ENCODE measurements at places on chromosomes 4 and X.

DNA sequence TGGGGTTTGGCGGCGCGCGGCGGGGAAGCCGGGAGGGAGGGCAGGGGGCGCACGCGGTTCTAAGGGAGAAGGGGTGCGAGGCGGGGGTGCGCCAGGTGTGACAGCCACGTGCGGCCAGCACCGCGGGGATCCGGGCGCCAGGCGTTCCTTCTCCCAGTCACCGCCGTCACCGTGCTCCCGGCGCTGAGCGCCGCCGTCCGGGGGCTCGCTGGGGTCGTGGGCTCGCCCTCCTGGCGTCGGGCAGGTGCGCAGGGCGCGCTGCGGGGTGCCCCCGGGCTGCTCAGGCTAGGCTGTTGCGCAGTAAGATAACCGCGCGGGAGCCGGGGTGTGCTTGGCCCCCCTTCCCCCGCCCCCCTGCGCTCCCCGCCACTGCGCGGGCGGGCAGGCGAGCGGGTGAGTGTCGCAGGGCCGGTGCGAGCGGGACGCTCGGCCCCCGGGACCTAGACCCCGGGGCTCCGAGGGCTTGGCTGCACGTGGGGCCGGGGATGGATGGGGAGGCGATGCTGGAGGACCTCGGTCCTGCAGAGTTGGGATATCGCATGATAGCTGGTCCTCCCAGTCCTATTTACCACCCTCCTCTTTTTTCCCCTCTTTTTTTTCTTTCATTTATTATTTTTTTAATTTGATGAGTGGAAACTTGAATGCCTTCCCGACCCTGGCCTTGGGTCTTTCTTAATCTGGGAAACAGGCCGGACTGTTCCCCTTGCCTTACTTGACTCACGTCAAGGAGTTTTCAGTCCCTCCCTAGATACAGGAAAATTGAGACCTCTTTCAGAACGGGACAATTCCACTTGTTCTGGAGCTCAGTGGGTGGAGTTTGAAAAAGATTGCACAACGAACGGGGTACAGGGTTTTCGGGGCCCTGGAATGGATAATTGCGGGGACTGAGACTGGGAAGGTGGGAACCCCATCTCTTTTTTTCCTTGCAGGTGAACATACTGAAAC lies 797 bp downstream of the TXLNG start:
- peak; percentile 55 for DNase-seq

- DNase-seq: no peak
These were observed 34.9 kb upstream of the FHDC1 start for GRCh38 chr4:152901205-152901604.

- DNase-seq: no peak
These were observed 46.1 kb downstream of the JADE1 start for GRCh38 chr4:128855621-128856020.

- no peak for DNase-seq
These were observed 193.4 kb downstream of the CLCN4 start for GRCh38 chrX:10350221-10350620.

GRCh38 chrX:77441033-77441432 lies 6.2 kb upstream of the FGF16 start:
- DNase-seq: no peak

GRCh38 chr4:73450398-73451004 lies 14.5 kb downstream of the AFP start:
- DNase-seq: no peak

DNA sequence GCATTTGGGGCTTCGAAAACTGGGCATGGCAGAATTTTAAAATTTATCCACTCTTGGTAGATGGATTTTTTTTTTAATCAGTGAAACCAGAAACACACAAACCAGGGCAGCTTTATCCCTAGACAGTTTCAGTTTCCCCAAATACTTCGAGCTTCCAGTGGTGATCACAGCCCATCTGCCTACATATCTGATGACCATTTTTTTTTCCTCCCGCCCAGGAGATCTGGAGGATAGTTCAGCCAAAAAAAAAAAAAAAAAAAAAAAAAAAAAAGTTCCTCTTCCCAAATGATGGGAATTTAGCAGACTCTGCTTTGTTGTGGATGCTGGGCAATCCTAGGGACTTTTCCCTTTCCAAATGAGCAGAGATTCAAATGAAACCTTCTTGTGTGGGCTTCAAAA lies 1.0 kb upstream of the TBC1D9 start:
- peak; percentile 13 for DNase-seq

DNA sequence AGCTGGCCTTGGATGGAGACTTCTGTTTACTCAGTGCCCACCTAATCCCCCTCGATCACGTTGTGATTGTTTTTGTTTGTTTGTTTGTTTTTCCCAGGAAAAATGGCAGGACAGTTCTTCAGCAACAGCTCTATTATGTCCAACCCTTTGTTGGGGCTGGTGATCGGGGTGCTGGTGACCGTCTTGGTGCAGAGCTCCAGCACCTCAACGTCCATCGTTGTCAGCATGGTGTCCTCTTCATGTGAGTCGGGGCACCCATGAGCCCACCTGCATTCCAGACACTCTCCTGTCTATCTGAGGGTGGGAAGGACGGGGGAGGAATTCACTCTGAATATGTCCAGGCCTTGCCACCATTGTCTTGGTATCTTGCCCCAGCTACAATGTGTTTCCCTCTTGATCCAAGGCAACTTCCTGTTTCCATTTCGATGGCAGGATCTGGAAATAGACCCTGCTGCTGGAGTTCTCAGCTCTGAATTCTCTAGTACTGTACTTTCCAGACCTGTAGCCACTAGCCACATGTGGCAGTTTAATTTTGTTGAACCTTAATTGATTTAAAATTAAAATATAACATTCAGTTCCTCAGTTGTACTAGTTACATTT lies 10.5 kb downstream of the SLC34A2 start:
- no peak for DNase-seq

- DNase-seq: no peak
These were observed 245.5 kb upstream of the CXXC4 start for GRCh38 chr4:104740161-104740560.

DNA sequence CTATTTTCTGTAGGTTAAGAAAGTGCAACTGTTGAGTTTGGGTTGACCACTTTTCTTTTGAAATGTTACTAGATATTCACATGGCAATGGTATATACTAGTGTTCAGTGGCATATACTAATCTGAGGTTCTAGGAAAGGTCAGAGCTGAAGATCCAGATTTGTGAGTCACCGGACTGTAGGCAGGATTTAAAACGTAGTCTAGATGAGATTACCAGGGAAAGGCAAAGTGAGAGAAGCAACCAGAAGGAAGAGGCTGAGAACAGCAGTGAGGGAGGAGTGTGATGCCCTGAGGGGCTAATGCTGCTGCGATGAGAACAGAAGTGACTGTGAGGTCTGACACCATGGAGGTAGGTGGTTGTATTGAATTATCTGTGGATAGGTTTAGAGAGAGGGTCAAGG lies 9.7 kb upstream of the PLA2G12A start:
- DNase-seq: no peak

GRCh38 chrX:22268706-22269105 lies 4.0 kb upstream of the CBLL2 start:
- no peak for DNase-seq

- no peak for DNase-seq
These were observed 82.4 kb upstream of the MTM1 start for GRCh38 chrX:150486011-150486410.

DNA sequence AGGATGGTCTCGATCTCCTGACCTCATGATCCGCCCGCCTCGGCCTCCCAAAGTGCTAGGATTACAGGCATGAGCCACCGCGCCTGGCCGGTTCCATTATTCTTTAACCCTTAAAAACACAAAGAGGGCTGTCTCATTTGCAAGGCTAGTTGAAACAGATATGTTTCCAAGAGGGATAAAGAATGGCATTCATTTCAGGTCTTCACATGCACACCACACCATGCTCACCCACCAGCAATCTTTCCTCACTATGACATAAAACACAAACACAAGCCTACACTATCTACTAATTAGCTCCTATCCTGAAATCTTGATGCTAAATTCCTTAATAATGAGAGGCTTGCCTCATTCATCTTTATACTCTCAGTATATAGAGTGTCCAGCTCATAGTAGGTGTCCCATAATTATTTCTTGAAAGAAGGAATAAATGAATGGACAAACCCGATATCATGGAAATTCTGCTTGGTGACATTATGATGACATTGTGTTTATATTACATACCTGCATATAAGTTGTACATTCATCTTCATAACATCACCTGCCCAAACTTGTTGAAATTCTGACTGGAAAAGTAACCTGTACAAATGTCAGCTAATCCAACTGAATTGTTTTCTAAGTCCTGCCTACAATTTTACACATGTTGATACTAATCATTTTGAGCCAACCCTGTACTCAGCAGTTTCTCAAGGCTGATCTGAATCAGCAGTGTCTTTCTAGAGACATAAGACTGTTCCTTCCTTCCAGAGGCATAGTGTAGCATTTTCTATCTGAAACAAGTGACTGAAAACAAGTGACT lies 408.5 kb downstream of the KLHL13 start:
- no peak for DNase-seq

GRCh38 chrX:115949900-115950822 lies 220.4 kb upstream of the AGTR2 start:
- DNase-seq: peak; percentile 26

DNA sequence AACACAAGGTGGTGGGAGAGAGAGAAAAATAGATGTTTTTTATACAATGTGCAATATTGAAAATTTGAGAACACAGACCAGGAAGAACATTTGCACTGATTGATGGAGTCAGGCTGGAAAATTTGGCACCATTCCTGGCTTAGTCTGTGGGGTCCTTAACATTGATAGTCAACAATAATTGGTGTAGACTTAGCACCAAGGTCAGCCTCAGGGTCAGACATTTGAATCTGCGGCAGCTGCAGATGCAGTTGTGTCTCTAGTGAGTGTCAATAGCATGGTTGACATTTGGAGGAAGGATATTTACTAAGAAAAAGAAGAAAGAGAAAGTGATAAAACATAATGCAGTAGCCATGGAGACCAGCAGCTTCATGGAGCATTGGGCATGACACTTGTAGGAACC lies 31.5 kb upstream of the GLRA3 start:
- no peak for DNase-seq

DNA sequence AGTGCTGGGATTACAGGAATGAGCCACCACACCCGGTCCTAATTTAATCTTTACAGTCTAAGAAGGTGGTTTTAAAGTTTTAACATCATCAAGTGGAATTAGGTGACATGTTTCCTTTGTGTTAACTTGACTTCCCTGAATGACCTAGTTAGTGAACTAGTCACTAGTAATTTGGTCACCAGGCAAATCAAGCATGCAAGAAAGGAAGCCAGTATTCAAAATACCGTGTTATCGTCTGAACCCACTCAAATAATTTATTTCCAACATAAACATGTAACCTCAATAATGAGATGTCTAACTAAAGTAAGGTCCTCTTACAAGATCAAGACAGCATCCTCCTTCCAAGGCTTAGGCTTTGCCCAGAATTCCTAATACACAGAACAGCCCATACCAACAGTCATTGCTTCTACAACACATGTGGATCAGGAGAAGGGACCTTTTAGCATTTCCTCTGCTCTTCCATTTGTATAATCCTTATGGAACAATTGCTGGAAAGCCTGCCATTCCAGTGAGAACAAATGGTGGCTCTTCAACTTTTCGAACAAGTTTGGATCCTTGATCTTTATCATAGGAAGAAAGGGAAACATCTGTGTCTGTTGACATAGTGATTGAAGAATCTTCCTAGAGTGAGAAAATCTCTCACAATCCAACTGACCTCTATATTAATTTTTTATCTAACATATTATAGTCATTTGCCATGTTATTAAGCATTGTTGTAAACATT lies 97.2 kb downstream of the ANXA3 start:
- DNase-seq: no peak

- no peak for DNase-seq
These were observed 38.6 kb upstream of the NEIL3 start for GRCh38 chr4:177271091-177271490.

DNA sequence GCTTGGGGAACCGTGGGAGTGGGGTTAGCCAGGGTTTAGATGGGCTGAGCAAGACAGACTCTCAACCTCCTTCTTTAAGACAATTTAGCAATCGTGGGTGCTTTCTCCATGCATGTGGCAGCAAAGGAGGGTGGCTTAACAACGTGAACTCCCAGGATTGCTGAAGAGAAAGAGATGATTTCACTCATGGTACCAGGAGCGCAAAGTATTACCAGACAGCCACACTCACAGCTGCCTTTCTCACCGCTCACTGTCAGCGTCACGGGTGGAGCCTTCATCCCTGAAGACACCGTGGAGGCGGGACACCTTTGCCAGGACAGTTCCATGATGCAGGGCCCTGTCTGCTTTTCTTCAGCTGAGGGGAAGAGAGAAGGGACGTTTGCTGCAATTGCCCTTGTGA lies 212.5 kb upstream of the PSAPL1 start:
- no peak for DNase-seq

- DNase-seq: peak; percentile 33
These were observed 2.5 kb upstream of the RS1 start for GRCh38 chrX:18674417-18674787.

GRCh38 chr4:181008164-181008563 lies 1235.0 kb upstream of the TENM3 start:
- no peak for DNase-seq

GRCh38 chr4:48481581-48481980 lies 1.6 kb upstream of the SLC10A4 start:
- no peak for DNase-seq

GRCh38 chr4:163548481-163549243 lies 54.2 kb downstream of the TMA16 start:
- peak; percentile 50 for DNase-seq

DNA sequence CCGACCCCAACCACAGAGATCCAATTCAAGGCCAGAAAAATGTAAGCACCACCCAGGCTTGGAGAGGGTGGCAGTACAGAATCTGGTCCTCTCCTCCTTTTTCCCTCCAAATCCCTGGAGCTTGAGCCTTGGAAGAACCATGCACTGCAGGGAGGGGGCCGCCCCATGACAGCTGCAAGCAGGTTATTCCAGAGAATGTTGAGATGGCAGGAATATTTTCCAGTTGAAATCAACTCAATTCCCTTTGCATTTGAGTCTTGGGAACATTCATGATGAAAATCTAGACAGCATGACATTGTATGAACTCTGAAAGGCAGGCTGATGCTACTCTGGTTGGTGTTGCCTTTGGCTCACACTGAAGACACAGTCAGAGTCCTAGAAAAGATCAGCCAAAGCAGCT lies 386.6 kb upstream of the FGF16 start:
- no peak for DNase-seq

GRCh38 chr4:133865612-133866327 lies 335.8 kb downstream of the PABPC4L start:
- DNase-seq: no peak

- peak; percentile 24 for DNase-seq
These were observed 239.6 kb downstream of the PARM1 start for GRCh38 chr4:75172551-75172950.

DNA sequence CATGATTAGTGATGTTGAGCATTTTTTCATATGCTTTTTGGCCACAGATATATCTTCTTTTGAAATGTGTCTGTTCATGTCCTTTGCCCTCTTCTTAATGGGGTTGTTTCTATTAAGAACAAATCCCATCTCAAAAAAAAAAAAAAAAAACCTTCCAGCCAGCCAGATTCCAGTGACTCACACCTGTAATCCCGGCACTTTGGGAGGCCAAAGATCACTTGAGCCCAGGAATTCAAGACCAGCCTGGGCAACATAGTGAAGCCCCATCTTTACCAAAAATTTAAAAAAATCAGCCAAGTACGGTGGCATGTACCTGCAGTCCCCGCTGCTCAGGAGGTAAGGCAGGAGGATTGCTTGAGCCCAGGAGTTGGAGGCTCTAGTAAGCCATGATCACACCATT lies 5.1 kb downstream of the RAB33B start:
- DNase-seq: no peak
